A549 (cell line): ENCODE measurements at places on chromosomes 2 and 18.

DNA sequence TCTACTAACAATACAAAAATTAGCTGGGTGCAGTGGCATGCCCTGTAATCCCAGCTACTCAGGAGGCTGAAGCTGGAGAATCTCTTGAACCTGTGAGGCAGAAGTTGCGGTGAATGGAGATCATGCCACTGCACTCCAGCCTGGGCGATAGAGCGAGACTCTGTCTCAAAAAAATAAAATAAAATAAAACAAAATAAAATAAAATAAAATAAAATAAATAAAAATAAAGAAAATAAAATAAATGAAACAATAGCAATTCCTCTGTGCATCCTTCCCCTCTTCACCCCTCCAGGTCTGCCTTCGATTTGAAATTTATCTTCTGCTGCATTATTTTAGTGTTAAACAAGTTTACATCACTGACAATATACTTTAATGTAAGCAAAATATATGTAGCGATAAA lies 63.0 kb upstream of the UXS1 start:
- no peak for DNase-seq

- no peak for DNase-seq
Observed at GRCh38 chr2:168848225-168848624, 42.0 kb downstream of the SPC25 start.

GRCh38 chr2:234606896-234607295 lies 110.0 kb upstream of the ARL4C start:
- no peak for DNase-seq

GRCh38 chr18:48446582-48447225 lies 37.5 kb upstream of the ZBTB7C start:
- peak; percentile 55 for DNase-seq

GRCh38 chr2:176637486-176638166 lies 368.4 kb downstream of the MTX2 start:
- DNase-seq = peak; percentile 29
